ENCODE measurements at places on chromosomes 1 and 21.

DNA sequence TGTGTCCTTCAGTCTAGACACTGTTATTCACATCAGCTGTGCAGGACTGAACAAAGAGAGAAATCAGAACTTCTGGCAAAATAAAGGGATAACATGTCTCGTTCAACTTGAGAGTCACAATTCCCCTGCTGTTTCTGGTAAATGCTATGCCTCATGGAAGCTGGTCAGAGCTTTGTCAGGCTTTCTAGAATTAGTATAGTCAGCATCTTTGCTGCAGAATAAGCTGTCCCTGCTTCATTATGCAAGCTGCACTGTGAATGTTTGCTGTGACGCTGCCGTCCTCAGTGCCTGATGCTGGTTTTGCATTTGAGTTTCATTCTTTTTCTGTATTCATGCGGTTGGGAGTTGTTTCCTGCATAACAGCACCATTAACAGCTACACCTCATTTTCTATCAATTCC, 96.4 kb upstream of the KCNJ6 start:
- no peak for DNase-seq

- no peak for DNase-seq
Observed at GRCh38 chr1:168550971-168551370, 7.2 kb upstream of the XCL2 start.

DNA sequence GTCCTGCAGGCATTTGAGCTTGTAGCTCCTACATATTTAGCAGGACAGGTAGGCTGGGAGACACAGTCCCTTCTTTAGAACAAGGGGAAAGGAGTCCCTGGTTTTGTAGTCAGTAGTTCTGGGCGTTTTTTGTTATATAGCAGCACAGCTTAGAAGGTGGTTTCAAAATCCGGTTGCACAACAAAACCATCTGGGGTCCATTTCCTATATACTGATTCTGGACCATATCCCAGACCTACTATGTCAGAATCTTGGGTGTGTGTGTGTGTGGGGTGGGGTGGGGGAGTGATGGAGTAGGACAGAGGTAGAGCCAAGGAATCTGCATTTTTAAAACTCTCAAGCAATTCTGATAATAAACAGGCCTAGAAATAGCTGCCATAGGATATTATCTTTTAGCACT, 21.6 kb downstream of the METTL13 start:
- no peak for DNase-seq

DNA sequence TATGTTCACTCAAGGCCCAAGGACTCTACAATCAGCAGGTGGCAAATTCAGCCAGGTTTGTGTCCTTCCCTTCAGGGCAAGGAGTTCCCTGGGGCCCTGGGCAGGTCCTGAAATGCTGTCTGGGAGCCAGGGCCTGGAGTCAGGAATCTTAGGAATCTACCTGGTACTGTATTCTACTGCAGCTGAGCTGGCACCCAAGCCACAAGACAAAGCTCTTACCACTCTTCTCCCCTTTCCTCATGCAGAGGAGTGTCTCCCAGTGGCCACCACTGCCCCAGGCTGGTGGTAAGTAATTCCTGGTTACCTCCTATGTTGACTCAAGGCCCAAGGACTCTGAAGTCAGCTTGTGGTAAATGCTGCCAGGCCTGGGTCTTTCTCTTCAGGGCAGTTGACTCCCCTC, 153.4 kb downstream of the NRIP1 start:
- DNase-seq = no peak

- no peak for DNase-seq
Observed at GRCh38 chr1:88104236-88104635, 579.8 kb upstream of the PKN2 start.

DNA sequence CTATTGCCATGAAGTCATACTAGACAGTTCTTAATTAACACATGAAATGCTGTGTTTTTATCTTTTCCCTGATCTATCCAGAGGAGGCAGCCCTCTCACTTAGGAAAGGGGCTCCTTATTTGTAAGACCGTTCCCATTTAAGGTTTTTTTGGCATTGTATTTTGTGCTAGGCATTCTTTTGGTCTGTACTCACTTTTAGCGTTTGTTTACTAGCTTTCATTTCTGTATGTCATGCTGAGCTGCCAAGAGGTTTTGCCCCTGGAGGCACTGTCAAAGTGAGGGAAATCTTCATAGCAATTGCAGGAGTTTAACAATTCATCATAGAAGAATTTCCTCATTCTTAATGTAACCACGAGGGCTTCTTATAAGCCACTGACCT, 59.5 kb downstream of the MTR start:
- no peak for DNase-seq

DNA sequence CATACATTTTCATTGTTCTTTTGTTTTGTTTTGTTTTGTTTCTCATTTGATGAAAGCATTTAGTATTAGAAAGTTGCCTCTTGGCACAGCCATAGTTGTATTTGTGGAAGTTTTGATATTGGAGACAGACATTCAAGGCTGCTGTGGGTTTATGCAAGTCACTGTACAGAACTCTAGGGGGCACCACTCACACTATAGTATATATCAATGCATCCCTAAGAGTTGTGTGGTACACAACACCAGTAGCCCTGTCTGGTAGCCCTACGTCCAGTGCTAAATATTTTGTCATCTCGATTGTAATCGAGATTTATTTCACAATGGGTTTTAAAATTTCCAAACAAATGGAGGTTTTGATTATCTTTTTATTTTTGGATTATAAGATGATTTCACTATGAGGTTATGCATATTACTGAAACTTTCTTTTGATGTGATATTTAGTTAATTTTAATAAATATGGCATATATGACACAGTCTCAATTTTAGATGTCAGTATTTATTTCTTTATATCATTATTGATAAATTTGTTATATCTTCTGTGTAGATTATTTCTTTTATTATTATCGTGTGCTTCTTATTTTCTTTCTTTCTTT, 112.2 kb downstream of the NR5A2 start:
- DNase-seq = no peak

DNA sequence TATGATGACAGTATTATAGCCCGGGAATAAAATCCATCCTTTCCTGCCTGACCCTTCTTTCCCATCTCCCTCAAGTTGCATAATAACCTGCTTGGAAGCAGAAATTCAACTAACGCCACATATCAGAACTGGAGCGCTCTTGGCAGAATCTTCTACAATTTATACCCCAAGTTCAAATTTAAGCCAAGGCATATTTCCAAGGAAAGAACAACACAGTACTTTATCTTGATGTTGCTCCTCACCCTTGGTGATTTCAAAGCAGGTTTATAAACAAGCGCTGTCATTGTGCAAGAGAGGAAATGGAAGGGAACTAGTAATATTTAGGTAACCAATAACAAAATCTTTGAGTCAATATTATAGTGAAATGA, 38.0 kb upstream of the PTGFRN start:
- no peak for DNase-seq

- DNase-seq = no peak
Observed at GRCh38 chr1:33228935-33229487, 27.3 kb upstream of the ZNF362 start.

GRCh38 chr1:201310251-201310985, 27.1 kb downstream of the PKP1 start:
- DNase-seq = no peak

- peak; percentile 82 for DNase-seq
Observed at GRCh38 chr1:165257969-165258459, 98.5 kb downstream of the LMX1A start.

DNA sequence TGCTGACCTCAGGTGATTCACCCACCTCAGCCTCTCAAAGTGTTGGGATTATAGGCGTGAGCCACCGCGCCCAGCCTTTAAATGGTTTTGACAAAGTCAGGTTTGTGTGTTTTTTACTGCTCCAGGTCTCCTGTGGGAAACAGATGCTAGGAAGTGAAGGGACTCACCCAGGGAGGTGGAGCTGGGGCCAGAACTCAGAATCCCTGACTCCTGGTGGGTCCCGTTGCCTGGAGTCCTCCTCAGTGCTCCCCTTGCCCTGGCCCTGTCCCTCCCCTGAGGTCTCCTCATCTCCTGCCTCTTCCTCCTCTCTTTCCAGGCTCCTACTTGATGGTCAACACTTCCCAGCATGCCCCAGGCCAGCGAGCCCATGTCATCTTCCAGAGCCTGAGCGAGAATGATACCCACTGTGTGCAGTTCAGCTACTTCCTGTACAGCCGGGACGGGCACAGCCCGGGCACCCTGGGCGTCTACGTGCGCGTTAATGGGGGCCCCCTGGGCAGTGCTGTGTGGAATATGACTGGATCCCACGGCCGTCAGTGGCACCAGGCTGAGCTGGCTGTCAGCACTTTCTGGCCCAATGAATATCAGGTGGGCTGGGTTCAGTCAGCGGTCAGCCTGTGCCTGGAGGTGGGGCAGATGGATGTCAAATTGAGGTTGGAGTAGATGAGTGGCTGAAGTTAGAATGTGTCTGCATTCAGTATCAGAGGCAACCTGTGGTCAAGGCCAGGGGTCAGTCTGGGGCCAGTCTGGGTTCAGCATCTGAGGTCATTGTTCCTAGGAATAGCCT, 22.1 kb downstream of the PTPRU start:
- DNase-seq = no peak

GRCh38 chr1:212167098-212167497, 118.1 kb upstream of the PPP2R5A start:
- no peak for DNase-seq

DNA sequence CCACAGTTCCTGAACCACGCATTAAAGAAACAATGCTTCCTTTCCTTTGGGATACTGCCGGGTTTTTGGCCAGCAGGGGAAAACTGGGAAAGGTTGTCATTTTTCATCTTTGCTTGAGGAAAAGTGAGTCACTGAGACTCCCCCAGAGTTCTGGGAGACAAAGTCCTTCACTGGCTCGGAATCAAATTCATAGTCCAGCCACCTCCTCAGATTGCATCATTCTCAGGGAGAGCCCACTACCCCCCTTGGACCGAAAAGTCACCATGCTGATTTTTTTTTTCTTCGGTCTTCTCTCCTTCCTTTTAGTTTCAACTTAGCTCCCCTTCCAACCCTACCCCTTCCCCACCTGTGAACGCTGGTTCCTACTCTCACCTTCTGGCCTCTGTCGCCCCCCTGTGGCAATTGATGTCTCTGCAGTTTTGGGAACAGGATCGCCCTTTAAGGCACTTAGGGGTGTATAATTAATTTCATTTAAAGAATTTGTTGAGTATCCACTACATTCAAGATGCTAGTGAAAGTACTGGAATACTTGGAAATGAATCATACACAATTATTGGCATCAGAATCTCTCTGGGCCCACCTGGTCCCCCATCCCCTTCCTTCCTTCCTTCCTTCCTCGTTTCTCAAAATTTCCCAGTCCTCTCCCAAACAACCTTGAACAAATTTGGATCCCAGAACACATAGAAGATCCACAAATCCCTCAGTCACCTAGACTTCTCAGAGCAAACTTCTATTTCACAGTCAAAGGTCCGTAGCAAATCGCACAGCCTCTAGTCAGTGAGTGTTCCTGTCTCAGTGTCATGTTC, 6.9 kb downstream of the ACKR1 start:
- DNase-seq = peak; percentile 64

DNA sequence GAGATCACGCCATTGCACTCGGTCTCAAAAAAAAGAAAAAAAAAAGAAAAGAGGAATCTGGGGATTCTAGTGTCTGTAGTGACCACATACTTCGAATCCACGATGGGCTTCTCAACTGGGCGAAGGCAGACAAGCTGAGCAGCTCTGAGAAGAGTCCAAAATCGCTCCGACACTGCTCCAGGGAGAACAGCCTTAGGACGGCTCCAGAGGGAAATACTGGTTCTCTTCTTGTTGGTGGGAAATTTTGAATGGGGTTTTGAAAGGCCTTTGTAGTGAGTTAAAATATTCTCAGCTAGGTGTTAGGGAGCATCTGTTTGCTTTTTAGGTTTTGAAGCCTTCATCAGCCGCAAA, 18.3 kb upstream of the HJV start:
- no peak for DNase-seq

- no peak for DNase-seq
Observed at GRCh38 chr1:84539972-84540371, 33.6 kb upstream of the GNG5 start.

- DNase-seq = no peak
Observed at GRCh38 chr21:29888437-29888836, 51.4 kb downstream of the GRIK1 start.

DNA sequence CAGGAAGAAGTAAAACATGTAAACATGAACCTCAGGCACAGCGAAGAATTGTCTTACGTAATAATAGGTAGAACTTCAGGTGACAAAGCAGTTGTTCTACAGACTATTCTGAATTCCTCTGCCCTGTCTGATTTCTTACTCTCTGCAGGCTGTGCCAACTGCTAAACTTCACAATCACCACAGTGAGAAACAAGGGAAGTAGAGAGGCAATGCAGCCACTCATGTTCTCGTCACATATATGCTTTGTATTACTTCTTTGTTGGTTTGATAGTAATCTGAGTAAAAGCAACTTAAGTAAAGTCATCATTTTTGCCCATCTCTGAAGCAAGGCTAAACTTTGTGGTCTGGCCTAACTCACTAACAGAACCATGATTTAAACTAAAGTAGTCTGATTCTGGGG, 21.9 kb downstream of the PIGK start:
- no peak for DNase-seq

- peak; percentile 88 for DNase-seq
Observed at GRCh38 chr1:226110249-226111097, 48.0 kb downstream of the H3-3A start.

- no peak for DNase-seq
Observed at GRCh38 chr1:236687273-236687672, 974 bp downstream of the ACTN2 start.

DNA sequence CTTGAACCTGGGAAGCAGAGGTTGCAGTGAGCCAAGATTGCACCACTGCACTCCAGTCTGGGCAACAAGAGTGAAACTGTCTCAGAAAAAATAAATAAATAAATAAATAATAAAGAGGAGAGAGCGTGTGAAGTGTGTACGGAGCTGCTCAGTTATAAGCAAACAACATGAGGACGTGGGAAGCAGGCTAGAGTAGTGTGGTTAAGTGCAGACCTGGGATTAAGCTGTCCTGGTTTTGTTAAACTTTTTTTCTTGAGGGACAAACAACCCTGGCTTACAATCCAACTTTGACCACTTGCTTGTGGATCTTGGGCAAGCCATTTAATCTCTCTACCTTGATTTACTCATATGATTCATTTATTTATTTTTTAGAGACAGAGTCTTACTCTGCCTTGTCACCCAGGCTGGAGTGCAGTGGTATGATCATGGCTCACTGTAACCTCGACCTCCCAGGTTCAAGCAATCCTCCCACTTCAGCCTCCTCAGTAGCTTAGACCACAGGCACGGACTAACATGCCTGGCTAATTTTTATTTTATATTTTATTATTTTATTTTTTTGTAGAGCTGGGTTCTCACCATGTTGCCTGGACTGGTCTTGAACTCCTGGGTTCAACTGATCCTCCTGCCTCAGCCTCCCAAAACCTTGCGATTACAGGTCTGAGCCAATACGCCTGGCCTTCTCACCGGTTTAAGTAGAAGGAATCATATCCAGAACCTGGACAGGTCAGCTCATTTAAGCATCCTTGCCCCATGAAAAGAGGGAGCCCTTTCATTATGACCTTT, 52.7 kb downstream of the RPS6KA1 start:
- no peak for DNase-seq

- DNase-seq = no peak
Observed at GRCh38 chr1:115794976-115795639, 26.6 kb upstream of the CASQ2 start.

GRCh38 chr1:198423673-198424072, 116.8 kb downstream of the ATP6V1G3 start:
- no peak for DNase-seq
